ENCODE measurements at places on chromosomes 2 and 18.

GRCh38 chr18:39840856-39841481 is 2114.1 kb upstream of the PIK3C3 start:
- no peak for DNase-seq

DNA sequence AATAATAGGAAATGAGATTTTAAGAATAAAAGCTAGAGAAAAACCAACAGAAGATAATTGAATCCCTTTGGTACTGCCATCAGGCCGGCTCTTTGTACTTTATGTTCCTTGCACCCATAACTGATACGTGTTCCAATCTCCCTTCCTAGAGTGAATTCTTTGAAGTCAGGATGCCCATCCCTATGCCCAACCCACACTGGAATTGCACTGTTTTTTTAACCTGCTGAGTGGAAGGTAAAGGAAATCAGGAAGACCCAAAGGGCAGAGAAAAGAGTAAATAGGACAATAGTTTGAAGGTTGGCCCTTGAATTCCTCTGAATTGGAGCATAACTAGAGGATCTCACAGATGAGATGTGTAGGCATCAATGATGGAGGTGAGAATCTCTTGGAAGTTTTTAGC is 4.4 kb upstream of the ATG16L1 start:
- no peak for DNase-seq

DNA sequence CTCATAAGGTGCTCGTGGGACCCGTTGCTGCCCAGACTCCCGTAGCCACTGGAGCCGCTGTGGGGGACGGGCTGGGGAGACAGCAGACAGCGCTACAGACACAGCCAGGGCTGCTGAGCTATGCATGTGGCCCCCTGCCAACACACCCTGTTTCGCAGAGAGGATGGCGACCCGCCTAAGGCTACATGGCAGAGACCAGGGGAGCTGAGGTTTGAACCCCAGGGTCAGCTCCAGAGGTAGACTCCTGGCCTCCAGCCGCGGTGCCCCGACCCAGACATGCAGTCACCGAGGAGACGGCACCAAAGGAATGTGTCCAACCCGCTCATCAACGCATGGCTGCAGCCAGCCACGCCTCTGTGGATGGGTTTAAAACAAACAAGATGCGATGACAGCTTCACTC is 21.0 kb upstream of the HES6 start:
- DNase-seq, result no peak

GRCh38 chr2:35163948-35164347 is 1191.6 kb upstream of the CRIM1 start:
- no peak for DNase-seq

DNA sequence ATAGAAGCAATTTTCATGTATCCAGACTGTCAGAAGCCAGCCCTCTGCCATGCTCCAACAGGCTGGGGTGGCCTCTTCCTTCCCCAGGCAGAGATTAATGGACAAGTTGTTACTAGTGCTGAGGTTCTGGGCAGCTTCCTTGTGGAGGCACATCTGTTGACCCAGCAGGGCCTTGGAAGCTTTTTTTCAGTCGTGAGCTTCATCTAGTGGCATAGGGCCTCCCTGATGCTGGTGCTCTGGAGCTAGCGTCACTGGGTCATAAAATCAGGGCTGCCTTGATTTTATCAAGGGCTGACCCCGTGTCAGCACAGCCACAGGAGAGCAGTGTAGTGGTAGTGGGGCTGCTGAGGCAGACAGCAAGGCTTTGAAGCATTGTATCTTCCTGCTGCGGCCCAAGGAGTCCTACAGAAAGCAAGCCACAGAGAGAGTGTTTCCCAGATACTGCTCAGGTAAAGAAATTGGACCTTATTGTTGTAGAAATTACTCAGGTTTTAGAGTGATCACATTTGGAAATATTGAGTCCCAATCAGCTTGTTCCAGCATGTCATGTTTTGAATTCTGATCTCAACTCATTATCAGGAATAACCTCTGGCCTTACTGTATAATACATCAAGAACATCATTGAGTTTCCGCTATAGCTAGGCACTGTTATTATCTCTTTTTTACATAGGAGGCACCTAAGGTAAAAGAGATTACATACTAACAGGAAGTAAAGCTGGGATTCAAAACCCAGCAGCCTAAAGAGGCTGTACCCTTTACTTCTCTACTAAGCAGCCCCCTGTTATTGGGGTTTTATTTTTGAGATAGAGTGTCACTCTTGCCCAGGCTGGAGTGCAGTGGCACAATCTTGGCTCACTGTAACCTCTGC is 92.3 kb upstream of the ALPP start:
- DNase-seq, result no peak

- DNase-seq, result no peak
Measured at GRCh38 chr2:139721411-139721995, 941.3 kb upstream of the NXPH2 start.

DNA sequence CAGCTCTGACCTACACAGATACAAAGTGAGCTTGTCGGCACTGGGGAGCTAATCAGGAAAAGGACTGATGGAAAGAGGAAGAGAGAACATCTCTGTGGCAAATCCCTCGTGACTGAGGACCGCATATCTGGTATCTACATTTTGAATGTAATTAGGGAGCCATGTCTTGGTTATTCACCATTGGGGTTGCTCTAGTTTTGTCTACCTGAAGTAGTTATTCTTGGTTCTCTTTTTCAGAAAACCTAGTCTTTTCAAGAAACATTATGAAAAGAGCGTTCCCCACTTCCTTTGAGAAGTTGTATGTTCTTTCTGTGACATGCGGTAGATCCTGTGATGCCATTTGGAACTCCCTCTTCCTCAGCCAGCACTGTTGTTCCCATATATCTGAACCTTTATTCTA is 104.4 kb downstream of the DOCK10 start:
- no peak for DNase-seq

DNA sequence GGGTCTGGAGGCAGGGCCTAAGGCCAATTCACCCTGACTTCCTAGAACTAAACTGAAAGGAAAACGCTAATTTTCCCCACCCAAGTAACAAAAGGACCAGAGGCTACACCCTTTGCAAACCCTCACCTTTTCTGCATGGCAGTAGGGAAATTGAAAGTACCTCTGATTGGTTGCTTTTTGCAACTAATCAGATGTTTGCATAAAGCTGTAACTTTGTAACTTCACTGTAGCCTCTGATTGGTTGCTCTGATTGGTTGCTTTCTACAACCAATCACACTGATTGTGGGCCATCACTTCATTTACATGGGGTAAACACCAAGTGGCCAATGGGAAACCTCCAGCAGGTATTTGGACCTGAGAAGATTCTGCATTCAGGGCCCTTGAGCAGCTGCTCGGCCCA is 20.8 kb downstream of the EIPR1 start:
- DNase-seq, result no peak

GRCh38 chr2:55604027-55604565 is 13.3 kb downstream of the PPP4R3B start:
- DNase-seq, result no peak

DNA sequence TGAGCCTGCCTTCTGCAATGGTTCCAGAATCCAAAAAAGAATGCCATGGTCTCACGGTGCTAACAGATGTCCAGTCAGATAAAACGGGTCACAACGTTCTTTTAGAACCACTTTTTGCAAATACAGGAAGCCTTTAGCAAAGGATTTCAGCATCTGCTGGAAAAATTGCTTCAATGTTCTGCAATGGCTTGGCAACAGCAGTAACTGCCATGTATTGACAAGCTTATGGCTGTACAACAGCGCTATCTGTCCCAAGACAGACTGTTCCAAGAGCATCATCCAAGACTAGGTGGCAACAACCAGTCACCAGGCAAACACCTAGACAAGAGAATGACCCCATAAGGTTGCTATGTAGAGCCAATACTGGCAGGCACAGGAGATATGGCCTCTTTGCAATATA is 37.6 kb upstream of the RIOK3 start:
- no peak for DNase-seq

DNA sequence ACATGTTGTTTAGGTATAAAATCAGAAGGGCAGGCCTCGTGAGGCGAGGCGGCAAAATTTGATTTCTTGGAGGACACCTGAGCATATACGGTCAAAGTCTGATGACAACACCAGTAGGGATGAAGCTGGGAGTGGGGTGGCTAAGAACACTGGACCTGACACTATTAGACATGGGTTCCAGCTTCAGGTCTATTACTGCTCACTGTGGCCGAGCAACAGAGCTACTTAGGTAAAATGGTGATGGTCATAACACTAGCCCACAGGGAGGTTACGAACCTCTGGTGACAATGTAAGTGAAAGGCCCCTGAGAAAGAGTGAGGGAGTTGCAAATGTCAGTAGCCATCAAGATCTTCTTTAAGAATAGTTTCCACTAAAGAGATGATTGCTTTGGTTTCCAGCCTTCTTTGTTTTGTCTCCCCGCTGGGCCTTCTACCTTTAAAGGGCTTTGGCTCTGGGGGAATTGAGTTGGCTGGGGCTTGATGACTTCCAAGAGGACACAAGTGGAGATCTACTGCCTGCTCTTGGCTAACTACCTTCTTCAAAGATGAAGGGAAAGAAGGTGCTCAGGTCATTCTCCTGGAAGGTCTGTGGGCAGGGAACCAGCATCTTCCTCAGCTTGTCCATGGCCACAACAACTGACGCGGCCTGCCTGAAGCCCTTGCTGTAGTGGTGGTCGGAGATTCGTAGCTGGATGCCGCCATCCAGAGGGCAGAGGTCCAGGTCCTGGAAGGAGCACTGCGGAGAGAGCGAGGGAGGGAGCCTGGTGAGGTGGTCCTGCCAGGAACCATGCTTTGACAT is 3.5 kb downstream of the IL1B start:
- DNase-seq, result no peak

- no peak for DNase-seq
Measured at GRCh38 chr18:54440292-54440691, 82.6 kb downstream of the C18orf54 start.

- DNase-seq, result no peak
Measured at GRCh38 chr2:46711156-46711555, 204.4 kb downstream of the MCFD2 start.

DNA sequence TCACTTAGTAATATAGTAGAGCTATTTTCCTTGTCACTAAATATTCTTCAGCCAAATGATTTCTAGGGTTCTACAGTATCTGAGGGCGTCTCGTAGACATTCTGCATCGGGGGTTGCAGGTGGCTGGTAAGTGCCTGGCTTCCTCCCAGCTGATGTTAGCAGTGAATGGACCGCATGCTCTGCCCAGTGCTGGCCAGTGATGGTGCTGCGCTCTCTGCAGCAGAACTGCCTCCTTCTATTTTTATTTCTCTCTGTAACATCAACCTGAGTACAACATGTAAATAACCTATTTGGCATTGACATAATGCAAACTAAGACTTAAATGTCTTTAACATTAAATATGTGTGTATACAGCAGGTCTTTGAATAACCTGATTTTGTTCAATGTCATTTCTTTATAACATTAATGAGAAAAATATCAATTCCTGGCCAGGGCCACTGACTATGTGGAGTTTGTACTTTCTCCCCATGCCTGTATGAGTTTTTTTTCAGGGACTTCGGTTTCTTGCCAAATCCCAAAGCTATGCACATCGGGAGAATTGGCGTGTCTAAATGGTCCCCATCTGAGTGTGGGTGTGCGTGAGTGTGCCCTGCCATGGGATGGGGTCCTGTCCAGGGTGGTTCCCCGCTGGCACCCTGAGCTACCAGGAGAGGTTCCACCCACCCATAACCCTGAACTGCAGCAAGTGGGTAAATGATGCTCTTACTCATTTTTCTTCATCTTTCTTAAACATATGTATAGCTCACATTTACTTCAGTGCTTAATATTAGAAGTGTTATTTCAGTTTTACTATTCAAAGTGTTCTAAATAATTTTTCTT is 278.2 kb upstream of the EPAS1 start:
- DNase-seq, result no peak

DNA sequence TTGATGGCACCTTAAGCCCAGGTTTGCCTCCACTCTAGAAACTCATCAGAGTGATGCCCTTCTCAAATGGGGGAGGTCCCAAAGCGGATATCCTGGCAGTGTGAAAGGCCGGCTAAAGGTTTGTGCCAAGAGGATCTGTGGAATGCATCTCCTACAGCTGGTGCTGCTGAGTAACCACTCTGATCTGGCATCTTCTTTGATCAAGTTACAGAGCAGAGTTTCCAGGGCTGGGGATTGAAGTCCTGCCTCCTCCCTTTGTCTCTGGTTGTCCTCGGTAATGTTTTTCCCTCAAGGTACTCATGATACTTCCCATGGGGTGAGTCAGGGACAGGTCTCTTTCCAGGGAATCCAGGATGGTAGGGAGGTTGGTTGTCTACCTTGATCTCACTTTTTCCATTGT is 24.6 kb downstream of the PRKRA start:
- no peak for DNase-seq

GRCh38 chr2:218024336-218024735 is 21.5 kb upstream of the TNS1 start:
- DNase-seq, result no peak

GRCh38 chr2:146807568-146808168 is 1037.2 kb upstream of the ACVR2A start:
- no peak for DNase-seq

- no peak for DNase-seq
Measured at GRCh38 chr18:29225351-29225750, 1048.4 kb upstream of the CDH2 start.

DNA sequence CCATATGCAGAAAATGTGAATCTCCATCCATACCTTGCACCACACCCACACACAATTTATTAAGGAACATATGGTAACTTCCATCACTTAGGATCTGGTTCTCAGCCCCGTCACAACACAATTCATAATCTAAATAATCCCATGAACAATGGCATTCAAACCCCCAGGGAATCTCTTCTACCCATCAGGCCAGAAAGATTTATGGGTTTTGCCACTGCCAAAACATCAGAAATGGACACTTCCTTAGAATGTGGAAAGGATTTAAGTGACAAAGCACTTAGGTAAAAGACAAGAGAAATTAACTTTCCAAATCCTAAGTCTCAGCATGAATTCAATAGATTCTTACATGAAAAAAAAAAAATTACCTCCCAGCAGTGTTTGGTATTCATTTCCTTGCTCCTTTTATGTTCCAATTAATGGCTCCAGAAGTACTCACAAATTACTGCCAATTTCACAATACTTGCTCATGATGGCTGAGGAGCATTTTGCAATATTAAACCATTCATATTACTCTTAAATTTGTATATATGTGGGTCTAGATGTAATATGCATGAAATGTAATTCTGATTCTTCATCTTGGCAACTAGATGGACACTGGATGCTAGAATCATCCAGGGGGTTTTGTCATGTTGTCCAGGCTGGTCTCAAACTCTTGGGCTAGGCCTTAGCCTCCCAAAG is 56.5 kb upstream of the TMEM247 start:
- no peak for DNase-seq

DNA sequence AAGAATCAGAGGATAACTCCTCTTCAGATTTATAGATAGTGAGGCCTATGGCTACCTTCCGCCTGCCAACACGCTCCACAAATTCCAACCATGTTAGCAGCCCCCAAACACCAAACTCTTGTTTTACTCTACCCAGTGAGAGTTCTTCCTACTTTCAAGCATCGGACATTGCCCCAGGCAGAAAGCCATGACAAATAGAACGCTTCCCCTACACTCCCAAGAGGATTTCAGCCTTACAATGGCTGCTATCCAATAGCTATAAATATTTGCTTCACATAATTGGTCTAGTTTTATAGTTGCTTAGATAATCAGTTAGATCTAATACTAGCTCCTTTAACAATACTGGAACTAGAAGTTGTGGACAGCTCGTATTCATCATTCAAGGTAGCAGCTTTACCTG is 503.4 kb upstream of the VRK2 start:
- no peak for DNase-seq

GRCh38 chr2:1796232-1796930 is 52.1 kb upstream of the PXDN start:
- no peak for DNase-seq

GRCh38 chr18:47418746-47419145 is 167.3 kb upstream of the SKOR2 start:
- DNase-seq, result no peak

- no peak for DNase-seq
Measured at GRCh38 chr2:128435576-128436478, 117.2 kb upstream of the HS6ST1 start.

- no peak for DNase-seq
Measured at GRCh38 chr2:149466635-149467034, 120.9 kb downstream of the MMADHC start.

Measured in stimulated activated CD8-positive, alpha-beta memory T cell treated with anti-CD3 and anti-CD28 coated beads, Interleukin-15, amount 100 ng/mL, for 48 hours (primary cell).